ENCODE measurements at places on chromosomes 13 and 19. TPM values are rescaled to one million over a fixed set of nuclear protein-coding genes. Genes with fewer than 3 reads are reported as not detected.

ZNF730 gene
- total RNA-seq: not detected

NLRP9 gene
- not detected for total RNA-seq

MRPS12 gene
- 23.5 TPM for total RNA-seq

PTGIR gene
- total RNA-seq: 3.6 TPM

PRODH2 gene
- total RNA-seq: not detected

ZNF221 gene
- 14.3 TPM for total RNA-seq

CKM gene
- not detected for total RNA-seq

CEACAM6 gene
- 0.78 TPM for total RNA-seq

FAM32A gene
- 90.1 TPM for total RNA-seq

ASPDH gene
- total RNA-seq: not detected

LILRB1 gene
- total RNA-seq: 1.6 TPM

C19orf44 gene
- 11.7 TPM for total RNA-seq

CGB1 gene
- total RNA-seq: not detected

ZNF534 gene
- 0.66 TPM for total RNA-seq

ZNF723 gene
- total RNA-seq: not detected

PTH2 gene
- not detected for total RNA-seq

ZNF486 gene
- total RNA-seq: 4.4 TPM

ZNF69 gene
- 11.9 TPM for total RNA-seq
